ENCODE measurements at places on chromosomes 13 and 19. TPM values are rescaled to one million over a fixed set of nuclear protein-coding genes. Genes with fewer than 3 reads are reported as not detected.

- DNase-seq, result no peak
These were observed 11.3 kb downstream of the ZNF43 start for GRCh38 chr19:21824679-21825078.

ZNF223 gene
- 4.7 TPM for total RNA-seq

DNA sequence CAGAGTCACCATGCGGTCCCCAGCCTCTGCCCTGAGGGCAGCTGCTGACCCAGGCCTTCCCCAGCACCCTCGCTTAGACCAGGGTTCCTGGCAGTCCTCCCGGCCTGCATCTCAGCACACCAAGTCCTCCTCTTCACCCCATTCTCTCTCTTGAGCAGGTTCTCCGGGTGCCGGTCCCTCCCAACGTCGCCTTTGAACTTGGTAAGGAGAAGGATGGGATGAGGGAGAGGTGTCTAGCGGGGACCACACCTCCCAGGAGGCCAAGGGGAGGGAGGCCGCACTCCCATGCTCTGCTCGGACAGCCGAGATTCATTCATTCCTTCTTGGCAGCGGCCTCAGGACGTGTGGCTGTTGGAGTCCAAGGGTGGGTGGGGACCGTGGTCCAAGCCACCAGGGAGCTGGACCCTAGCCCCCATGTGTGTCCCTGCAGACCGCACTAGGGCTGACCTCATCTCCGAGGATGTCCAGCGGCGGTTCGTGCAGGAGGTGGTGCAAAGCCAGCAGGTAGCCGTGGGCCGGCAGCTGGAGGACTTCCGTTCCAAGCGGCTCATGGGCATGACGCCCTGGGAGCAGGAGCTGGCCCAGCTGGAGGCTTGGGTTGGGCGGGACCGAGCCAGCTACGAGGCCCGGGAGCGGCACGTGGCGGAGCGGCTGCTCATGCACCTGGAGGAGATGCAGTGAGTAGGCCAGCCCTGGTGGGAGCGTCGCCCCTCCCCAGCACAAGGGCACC is 9.4 kb downstream of the ARHGEF1 start:
- no peak for DNase-seq

DNA sequence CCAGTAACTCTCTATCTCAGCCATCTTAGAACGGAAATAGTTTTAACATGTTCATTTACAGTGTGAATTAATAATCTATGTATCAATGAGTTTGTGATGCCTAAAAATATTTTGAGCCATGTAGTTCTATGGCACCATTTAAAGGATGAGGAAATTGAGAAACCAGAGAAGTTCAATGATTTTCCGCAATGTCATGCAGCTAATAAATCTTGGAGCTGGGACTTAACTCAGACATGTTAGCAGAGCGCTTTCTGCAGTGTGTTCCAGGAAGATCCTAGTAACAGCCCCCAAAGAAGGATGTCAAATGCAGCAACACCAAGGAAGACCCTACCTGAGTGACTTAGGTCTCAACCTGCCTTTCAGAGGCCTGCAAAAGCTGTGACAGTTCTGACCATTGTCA is 99.3 kb upstream of the RAP2A start:
- DNase-seq, result no peak

CELF5 gene
- total RNA-seq, result not detected

- DNase-seq, result no peak
These were observed 480.0 kb downstream of the ZNF536 start for GRCh38 chr19:30852168-30852567.

GRCh38 chr13:79407349-79407979 is 1.4 kb upstream of the RBM26 start:
- no peak for DNase-seq

DNA sequence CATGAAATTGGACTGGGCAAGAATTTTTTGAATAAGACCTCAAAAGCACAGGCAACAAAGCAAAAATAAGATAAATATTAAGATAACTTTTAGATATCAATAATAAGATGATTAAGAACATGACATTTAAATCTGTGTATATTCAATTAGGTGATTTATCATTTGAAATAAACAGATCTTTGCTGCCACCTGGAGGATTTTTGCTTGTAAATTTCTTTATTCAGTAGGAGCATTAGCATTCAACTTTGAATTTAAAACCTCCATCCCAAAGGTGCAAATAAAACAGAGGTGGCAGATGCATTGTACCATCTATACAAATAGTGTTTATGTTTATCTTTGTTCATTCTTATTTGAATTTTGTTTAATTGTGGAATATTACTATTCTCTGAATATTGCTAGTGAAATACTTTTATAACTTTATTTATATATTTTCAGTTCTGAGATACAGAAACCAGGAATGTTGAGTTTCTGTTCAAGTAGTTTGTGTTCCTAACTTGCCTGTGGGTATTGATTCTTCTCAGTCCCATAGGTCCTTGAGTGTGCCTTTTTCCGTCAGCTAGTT is 20.9 kb downstream of the COG6 start:
- DNase-seq, result no peak

GRCh38 chr19:41377977-41378709 is 1.8 kb downstream of the TMEM91 start:
- DNase-seq, result no peak

DNA sequence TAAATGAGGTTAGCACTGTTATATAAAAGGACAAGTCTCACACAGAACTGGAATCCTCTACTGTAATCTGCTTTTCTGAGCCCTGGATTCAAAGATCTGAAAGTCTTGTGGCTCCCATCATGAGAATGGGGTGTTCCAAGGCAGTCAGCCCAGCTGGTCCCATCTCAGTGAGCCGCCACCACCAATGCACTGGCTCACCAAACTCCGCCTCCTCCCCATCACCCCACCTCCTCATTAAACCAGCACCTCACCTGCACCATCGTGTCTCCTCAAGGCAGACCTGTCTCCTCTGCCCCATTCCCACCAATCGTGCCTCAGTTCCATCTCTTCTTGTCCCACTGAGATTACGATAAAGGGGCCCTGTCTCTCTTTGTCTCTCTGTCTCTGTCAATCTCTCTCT is 166.7 kb downstream of the USP12 start:
- DNase-seq, result no peak

ZNF177 gene
- 2.4 TPM for total RNA-seq

- no peak for DNase-seq
These were observed 62.4 kb downstream of the AKAP11 start for GRCh38 chr13:42334329-42334706.

ZNF112 gene
- 2.0 TPM for total RNA-seq

RNF225 gene
- not detected for total RNA-seq

- no peak for DNase-seq
These were observed 1.5 kb downstream of the NEK5 start for GRCh38 chr13:52127378-52127777.

GRCh38 chr19:1932395-1932794 is 8.6 kb upstream of the CSNK1G2 start:
- DNase-seq, result no peak

DNA sequence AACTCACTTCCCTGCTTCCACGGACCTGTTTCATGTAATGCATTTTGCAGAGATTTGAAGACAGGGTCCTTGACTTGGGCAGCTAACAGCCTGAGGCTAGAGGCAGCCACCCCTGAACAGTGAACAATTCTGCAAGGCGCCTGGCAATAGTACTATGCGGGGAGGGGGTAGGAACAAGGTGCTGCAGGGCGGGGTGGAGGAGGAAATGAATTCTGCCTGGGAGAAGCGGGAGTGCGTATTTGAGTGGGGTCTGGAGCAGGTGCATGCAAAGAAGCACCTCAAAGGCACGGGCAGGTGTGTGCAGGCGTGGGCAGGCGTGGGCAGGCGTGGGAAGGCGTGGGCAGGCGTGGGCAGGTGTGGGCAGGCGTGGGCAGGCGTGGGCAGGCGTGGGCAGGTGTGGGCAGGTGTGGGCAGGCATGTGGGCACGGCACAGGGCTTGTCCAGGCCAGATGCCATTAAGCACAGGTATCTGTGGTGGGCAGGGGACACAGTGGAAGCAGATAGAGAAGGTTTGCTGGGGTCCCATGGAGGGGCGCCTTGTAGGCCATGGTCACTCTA is 130.4 kb upstream of the GJB6 start:
- no peak for DNase-seq

SYNE4 gene
- total RNA-seq, result 0.79 TPM

GRCh38 chr19:48122421-48122820 is 11.8 kb upstream of the PLA2G4C start:
- no peak for DNase-seq
